CD4-positive, alpha-beta T cell treated with Interleukin-17A for 1 hour (primary cell): ENCODE measurements at places on chromosomes 1 and 21.

DNA sequence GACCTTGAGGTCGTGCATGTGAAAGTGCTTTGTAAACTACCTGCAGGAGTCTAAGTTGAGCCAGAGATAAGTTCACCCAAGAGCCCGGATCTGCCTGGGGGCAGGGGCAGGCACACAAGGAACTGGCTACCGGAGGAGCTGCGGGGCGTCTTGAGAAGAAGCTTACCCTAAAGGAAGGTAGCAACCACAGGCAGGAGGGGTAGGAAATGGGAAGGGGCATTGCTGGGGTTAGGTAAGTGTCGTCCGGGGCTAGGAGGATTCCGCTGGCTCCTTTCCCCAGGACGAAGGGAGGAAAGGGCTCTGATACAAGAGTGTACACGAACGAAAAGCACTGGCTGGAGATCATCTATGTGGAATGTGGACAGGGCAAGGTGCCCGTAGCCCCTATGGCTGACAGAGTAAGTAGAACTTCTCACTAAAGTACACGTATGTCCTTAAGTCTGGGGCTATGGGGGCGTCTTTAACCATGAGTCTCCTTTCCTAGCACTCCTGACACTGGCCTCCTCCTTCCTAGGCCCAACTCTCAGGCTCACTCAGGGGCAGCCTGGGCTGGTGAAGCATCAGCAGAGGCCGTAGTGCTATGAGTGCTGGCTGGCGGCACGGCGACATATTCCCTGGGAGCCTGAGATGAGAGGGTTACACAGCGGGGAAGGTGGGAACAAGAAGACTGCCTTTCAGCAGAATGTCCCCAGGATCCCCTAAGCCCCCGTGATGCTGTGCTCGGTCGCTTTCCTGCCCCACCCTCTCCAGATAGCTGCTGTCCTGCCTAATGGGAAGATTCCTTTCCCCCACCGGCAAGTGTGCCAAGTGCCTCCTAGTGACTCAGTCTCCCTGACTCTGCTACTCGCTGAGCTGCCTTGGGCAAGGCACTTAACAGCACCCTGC is 9.1 kb upstream of the GALNT2 start:
- DNase-seq: no peak

DNA sequence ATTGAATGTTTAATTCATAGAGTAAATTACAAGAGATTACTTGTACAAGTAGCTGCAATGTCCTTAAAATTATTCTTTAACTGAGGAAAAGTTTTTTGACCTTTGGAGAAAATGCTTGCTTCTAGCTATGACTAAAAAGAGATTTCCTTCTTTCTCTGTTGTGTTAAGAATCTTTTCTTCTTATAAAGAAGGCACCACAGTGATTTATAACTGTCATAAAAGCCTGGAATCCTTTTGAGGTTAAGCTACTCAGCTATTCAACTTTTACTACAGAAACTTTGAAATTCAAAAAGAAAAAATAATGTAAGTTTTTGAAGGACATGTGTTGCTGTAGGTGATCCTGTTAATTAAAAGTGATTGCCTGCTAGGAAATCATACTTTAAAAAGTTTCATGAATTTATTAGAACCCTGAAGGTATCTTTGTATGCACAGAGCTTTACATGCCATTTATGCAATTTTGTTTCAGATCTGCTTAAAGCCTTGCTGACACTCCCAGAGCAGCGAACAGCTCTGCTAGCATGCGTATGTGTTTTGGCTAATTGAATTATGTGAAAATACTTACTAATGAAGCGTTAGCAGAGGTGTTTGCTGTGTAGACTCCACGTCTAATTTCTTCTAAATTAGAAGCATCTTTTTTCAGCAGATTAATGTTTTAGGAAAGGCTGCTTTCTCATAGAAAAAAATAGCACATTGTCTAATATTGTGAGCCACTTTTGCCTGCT is 94.7 kb upstream of the SMYD2 start:
- DNase-seq: no peak

- DNase-seq: peak; percentile 56
Observed at GRCh38 chr1:1678581-1679380, 13.8 kb downstream of the SLC35E2B start.

DNA sequence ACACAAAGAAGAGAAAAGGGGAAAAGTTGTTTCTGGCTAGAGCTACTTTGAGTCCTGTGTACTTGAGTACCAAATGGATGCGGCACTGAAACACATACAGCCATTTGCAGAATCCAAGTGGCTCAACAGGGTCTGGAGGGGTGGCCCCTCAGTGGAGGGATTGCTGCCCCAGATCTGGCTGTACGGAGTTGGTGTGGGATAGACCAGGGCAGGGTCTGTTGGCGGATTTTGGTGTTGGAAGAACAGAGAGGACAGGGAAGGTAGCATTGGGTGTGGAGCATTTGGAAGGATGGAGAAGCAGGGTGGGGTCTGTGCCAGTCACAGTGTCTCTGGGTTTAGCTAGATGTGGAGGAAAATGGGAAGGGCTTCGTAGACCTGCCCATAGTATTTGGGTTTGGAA is 220.5 kb downstream of the CAMTA1 start:
- no peak for DNase-seq

DNA sequence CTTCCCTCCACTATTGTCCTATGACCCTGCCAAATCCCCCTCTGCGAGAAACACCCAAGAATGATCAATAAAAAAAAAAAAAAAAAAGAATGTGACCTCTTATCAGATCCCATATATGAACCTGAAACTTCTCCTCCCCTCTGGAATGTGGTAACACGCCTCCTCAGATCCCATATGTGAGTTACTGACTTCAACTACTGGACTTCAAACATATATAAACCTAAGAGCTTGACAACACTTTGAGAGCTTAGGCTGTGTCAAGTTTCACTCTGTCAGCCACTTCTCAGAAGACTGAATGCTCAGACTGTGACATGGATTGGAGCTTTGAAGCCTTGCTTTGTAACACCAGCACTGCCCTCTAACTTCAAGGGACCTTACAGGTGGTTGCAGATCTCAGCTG is 148.4 kb downstream of the COP1 start:
- no peak for DNase-seq

DNA sequence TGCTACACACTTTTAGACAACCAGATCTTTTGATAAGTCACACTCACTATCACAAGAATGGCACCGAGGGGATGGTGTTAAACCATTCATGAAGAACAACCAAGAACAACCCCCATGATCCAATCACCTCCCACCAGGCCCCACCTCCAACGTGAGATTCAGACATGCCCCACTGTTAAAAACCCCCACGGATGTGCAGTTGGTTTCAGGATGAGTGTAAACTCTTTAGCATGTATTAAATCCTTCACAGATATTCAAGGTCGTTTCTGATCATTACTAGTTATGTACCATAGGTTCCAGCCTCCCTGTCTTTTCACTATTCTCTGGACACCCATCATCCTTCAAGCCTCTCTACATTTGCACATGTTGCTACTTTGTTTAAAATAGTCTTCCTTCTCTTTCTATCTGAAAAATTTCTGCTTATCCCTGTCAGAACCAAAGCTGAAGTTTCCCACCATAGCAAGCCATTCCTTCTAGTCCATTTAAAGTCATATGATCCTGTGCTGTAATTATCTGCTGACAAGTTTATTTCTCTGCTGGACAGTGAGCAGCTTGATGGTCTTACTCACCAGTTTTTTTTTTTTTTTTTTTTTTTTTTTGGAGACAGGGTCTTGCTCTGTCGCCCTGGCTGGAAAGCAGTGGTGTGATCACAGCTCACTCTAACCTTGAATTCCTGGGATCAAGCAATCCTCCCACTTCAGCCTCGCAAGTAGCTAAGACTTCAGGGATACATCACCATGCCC is 36.8 kb downstream of the MAP10 start:
- DNase-seq: no peak

DNA sequence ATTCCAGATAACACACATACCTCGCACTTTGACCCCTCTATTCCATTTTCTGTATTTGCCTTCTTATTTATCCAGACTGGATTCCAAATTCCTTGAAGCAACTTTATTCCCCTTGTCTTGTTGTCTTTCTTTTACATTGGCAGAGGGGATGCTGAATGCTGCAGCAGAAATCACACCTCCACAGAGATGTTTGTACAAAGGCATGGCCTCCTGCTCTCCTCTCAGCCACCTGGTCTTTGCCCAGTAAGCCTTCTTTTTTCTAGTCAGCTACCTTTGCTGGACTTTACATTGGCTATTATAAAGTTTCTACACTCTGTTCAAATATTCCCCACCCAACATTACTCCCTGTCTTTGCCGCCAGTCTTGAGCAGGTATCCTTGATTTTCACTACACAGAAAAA is 75.1 kb downstream of the LAMC1 start:
- DNase-seq: no peak

DNA sequence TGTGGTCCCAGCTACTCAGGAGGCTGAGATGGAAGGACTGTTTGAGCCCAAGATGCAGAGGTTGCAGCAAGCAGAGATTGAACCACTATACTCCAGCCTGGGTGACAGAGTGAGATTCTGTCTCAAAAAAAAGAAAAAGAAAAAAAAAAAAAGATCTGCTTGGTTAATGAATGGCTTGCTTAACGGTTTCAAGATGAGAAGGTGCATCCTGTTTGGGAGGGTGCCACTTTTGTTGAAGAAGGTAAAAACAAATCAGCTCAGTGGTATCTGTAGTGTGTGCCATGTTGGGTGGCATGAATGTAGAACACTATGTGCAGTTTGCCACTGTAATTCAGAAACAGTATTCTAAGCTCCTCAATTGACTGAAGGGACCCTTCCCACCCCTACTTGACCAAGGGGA is 94.9 kb upstream of the ETV3 start:
- no peak for DNase-seq

GRCh38 chr1:88029899-88030298 is 654.2 kb upstream of the PKN2 start:
- DNase-seq: no peak

DNA sequence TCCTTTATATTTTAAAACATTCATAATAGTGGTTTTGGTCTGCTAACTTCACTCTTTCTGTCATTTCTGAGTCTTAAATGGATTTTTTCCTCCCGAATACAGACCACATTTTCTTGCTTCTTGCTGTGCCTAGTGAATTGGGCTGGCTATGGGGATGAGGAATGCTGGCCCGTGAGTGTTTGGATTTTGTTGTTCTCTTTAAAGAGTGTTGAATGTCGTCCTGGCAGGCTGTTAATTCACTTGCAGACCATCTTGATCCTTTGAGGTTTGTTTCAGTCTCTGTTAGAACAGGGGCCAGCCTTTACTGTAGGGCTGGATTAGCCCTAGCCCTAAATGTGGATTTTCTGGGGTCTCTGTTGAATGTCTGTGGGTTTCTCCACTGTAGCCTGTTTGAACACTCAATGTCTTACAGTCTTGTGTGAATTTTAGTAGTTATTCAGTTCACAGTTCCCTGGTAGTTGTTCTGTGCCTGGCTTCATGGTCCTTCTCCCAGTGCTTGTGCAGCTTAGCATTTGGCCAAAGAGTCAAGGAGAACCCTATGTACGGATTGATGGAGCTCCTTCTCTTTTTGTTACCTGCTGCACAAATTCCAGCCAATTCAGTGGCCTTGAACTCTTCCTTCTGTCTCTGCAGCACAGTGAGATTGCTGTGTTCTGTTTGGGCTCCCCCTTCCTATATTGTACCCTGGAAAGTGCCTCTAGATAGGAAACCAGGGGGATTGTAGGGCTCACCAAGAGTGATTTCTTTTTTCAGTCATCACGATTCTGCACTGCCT is 95.7 kb downstream of the DYRK1A start:
- no peak for DNase-seq

DNA sequence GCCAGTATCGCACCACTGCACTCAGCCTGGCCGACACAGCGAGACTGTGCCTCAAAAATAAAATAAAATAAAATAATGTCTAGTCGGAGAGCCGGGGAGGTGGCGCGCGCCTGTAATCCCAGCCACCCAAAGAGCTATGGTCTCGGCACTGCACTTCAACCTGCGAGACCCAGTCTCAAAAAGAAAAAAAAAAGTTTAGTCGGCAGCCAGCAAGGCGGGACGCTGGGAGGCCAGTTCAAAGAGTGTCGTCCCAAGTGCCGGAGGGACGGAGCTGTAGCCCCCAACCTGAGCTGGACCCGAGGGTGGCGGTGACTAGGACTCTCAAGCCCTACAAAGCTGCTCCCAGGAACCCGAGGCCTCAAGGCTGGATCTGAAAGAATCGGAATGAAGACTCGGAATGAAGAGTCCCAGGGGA is 632 bp upstream of the FALEC start:
- DNase-seq: no peak

DNA sequence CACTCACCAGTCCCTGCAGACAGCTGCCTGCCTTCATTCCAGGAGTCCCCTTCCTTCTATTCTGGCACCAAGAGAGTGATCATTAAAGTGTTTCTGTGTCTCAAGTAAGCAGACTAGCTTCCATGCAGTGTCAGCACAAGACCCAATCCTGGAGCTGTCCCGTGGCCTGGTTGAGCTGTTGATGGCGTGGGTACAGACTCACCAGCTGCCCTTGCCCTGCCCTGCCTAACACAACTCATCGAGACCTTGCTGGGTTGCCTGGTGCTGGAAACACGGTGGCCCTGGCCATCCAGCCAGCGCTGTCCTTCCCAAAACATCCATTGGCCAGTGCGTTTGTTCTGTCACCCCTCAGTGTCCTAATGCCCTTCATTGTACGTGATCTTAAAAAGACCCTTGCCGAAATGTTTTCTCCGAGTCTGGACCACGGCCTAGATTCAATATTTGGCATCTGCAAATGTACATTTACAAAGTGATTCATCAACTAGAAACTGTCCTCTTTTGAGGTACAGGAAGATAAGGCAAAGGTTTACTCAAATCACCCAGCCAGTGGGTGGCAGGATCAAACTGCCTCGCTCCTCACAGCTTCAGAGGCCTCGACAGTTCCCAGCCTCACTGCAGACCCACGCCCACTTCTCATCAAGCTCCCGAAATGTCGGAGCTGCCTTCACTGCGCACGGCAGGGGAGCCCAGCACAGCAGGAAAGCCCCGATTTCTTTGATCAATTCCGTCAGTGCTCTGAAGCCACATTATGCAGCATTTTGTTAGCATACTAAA is 494.2 kb downstream of the KIF26B start:
- DNase-seq: no peak
